ENCODE measurements at places on chromosomes 2 and 18.

DNA sequence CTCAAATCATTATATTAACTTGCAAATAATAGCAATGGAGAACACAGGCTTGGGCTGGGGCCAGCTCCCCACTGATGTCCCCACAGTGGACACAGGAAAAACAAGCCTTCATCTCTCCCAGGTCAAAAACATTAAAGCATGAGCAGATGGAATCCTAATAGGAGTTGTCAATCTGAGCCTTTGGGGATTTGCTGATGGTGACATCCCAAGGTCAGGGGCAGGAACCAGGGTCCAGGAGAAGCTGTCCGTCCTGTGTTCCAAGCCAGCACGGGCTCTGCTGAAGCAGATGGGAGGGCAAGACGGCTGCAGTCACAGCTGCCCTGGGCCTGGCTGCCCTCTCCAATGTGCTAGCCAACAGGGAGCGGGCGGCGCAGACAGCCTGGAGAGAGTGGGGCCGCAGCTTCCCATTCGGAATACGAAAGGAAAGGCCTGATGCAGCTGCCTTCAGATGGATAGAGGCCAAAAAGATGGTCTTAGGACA is 135.5 kb downstream of the NDUFA10 start:
- no peak for DNase-seq

DNA sequence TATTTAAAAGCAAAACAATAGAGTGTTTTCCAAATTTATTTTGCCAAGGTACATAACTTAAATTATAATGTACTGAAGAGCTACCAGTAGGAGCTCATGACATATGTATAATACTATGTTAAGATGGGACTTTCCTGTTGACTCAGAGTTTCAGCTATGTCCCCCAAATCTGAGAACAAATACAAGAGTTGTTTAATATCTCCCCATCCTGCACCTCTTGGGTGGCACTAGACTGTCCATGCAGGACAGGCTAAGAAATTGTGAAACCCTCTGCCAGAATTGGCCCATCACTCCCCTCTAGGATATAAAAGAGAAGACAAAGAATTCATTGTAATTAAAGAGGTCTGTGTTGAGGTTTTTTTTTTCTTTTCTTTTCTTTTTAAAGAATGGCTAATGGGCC is 21.7 kb upstream of the CTAGE1 start:
- DNase-seq = peak; percentile 62

- DNase-seq = peak; percentile 16
Measured at GRCh38 chr2:102126169-102126568, 16.4 kb upstream of the IL1R1 start.

- DNase-seq = peak; percentile 46
Measured at GRCh38 chr2:96245609-96246390, 20.0 kb downstream of the TMEM127 start.

DNA sequence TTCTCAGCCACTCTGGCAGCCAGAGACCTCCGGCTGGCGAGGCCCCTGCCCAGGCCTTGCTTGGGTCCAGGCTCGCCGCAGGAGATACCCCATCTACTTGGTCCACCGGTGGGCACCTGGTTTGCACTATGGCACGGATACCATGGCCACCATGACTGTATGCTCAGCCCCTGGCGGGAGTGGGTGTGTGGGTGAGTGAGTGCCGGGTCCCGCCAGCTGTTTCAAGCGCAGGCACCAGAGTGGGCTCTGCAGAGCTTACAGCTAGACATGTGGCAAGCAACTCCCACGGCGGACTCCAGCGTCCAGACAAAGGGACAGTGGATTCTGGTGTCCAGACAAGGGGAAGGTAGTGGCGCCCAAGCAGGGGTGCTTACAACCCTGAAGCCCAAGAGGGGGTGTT is 1.4 kb downstream of the ATG4B start:
- DNase-seq = no peak

- no peak for DNase-seq
Measured at GRCh38 chr18:22816266-22817176, 116.6 kb upstream of the RBBP8 start.

DNA sequence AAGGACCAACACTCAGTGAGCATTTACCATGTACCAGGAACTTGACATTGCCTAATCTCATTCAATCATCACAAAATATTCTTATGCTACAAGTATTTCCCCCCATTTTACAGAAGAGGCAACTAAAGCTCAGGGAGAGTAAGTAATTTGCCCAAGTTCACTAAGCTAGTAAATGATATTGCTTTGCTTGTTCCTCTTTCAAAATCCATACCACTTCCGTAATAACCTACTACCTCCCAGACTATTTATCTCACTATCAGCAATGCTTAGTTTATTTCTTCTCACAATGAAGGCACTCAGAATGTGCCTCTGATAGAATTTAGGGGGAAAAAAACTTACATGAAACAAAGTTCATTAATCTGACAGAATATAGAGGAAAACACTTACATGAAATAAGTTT is 1070.9 kb upstream of the FANCL start:
- DNase-seq = no peak

- peak; percentile 61 for DNase-seq
Measured at GRCh38 chr2:98912957-98913915, 22.8 kb downstream of the CRACDL start.

GRCh38 chr2:767440-767839 is 90.2 kb upstream of the TMEM18 start:
- DNase-seq = no peak

GRCh38 chr2:1718339-1719220 is 25.7 kb downstream of the PXDN start:
- DNase-seq = no peak

- DNase-seq = peak; percentile 38
Measured at GRCh38 chr2:229610333-229610732, 104.0 kb downstream of the DNER start.

DNA sequence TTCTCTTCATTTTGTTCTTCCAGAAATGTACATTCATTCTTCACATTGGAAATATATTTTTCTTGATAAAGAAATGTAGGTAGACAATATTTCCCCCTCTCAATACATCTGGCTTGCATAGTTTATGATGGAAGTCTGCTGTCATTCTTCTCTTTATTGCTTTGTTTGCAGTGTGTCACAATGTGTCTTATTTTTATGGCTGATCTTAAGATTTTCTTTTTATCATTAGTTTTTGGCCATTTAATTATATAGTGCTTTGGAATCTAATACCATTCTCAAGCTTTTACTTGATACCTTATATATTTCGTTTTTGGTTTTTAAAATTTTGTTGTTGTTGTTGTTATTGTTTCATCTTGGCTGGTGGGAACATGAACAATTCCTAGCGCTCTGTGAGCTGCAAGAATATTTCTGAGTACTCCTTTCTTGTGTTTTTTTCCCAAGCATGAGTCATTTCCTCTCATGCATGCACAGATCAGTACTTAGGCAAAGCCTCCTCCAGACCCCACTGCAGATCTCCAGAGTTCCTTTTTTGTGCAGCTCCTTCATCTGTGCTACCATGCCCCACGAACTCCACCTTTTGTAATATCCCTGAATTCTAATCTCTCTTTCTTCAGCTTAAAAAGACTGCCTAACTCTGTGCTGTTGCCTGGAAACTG is 13.7 kb upstream of the MMADHC start:
- peak; percentile 57 for DNase-seq

All from epithelial cell of esophagus (primary cell).